ENCODE measurements at places on chromosomes 2 and 18.

- DNase-seq, result no peak
Measured at GRCh38 chr2:175698061-175698460, 304.0 kb downstream of the LNPK start.

DNA sequence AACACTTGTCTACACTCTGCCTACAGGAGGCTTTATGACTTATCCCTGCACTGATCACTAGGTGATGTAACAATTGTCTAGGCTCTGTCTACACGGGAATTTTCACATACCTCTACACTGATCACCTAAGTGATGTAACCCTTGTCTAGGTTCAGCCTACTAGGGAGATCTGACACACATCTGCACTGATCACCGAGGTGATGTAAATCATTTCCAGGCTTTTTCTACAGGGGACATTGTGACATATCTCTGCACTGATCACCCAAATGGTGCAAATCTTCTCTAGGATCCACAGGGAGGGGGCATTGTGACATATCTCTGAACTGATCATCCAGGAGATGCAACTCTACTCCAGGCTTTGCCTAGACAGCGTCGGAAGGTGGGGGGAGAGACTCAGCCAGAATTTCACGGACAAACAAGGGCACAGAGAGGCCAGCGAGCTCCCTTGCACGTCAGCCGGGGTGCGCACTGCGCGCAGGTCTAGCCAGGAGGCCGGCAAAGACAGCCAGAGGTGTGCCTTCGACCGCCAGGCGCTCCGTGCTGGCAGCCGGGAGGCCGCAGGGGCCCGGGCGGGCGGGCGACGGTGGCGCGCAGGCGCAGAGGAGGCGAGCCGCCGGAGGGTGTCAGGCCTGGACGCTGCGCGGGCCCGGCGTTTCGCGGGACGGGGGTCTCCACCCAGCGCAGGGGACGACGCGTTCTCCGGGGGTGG, 46.9 kb upstream of the USP14 start:
- peak; percentile 59 for DNase-seq

- DNase-seq, result no peak
Measured at GRCh38 chr2:232538671-232539070, 821 bp upstream of the CHRNG start.

GRCh38 chr18:48548921-48549320, 10.1 kb downstream of the CTIF start:
- no peak for DNase-seq

- DNase-seq, result no peak
Measured at GRCh38 chr2:17122887-17123501, 395.2 kb downstream of the RAD51AP2 start.

- no peak for DNase-seq
Measured at GRCh38 chr2:17065536-17065935, 399.9 kb upstream of the CYRIA start.
